ENCODE measurements at places on chromosomes 12 and 14. TPM values are rescaled to one million over a fixed set of nuclear protein-coding genes. Genes with fewer than 3 reads are reported as not detected.

ZDHHC22 gene
- not detected for total RNA-seq

SLC10A1 gene
- total RNA-seq, result not detected

ANO2 gene
- not detected for total RNA-seq

DNA sequence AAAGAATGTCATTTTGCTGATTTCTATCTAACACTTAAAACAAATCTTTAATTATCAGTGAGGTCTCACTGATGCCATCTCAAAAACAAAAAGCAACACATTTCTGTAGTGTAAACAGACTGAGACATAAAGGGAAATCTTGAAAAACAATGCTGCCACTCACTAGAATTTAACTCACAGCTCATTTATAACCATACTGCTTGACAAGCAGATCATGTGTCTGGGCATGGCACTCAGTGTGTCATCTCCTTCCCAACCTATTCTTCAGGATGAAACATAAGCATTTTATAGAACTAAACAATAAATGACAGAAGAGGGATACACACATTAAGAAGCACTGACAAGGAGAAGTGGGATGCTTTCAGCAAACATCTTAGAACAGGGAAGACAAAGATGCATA, 22.4 kb downstream of the ATF7 start:
- H3K36me3 ChIP-seq, result peaks cover 14% of the 10 kb centered on the region
- H3K27me3 ChIP-seq, result no peaks in the 10 kb centered on the region
- H3K4me1 ChIP-seq, result no peaks in the 10 kb centered on the region
- DNase-seq, result no peak
- no peak overlapping the region for H3K27ac ChIP-seq

DNA sequence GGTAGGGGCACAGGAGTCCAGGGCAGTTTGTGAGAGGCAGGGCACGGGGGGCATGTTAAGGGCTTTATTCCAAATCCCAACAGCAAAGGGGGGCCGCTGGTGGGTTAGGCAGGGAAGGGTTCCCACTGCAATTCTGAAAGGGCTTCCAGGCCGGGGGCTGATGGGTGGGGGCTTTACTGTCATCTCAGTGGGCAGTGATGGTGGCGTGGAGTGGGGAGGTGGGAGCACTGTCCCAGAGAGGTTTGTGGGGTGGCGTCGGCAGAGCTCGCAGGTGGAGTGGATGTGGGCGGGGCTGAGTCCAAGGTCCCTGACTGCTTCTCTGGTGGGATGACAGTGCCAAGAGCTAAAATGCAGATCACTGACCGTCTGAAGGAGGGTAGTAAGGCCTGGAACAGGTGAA, 121.6 kb upstream of the EVL start:
- H3K4me1 ChIP-seq, result peaks cover 14% of the 10 kb centered on the region
- no peak overlapping the region for H3K27ac ChIP-seq
- H3K4me3 ChIP-seq, result no peak overlapping the region

DNA sequence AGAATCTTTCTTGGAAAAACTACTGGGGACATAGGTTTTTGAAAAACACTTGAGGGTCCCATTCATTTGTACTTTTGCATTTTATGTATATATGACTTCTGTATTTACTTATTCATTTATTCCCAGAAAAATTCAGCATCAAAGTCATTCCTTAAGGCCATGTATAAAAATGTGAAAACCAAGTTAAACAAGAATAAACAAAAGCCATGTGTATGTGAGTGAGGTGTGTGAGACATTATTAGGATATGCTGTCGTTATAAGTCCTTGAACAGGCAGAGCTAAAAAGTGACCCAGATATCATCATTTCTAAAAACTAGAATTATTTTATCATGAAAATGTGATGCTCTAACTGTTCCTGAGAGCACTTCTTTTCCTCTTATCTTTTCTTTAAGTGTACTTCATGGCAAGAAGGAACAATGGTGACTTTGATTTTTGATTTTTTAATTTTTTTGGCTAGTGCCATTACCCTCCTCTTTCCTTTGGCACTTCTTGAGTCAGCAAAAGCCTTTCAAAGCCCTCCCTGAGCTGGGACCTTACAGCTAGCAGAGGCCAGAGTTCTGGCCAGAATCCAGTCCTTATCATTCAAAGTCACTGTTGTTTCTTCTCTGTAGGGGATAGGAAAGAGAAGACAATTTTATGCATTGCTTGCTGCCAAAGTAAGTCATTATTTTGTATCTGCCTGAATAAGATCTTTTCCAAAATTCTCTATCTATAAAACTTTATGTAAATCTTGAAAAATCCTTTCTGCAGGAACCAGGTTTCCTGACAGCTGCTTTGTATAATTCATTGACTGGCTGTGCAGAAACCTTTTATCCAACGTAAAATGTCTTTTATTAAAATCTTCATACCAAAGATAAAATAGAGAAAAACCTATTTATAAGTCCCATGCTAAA, 419.7 kb upstream of the PRICKLE1 start:
- DNase-seq, result no peak
- H3K27me3 ChIP-seq, result no peaks in the 10 kb centered on the region
- no peaks in the 10 kb centered on the region for H3K36me3 ChIP-seq
- no peak overlapping the region for H3K4me3 ChIP-seq
- H3K27ac ChIP-seq, result no peak overlapping the region

GRCh38 chr14:70558356-70558755, 23.6 kb upstream of the ADAM20 start:
- no peak overlapping the region for H3K4me3 ChIP-seq
- H3K27me3 ChIP-seq, result no peaks in the 10 kb centered on the region
- H3K27ac ChIP-seq, result no peak overlapping the region
- DNase-seq, result no peak
- H3K4me1 ChIP-seq, result no peaks in the 10 kb centered on the region

DNA sequence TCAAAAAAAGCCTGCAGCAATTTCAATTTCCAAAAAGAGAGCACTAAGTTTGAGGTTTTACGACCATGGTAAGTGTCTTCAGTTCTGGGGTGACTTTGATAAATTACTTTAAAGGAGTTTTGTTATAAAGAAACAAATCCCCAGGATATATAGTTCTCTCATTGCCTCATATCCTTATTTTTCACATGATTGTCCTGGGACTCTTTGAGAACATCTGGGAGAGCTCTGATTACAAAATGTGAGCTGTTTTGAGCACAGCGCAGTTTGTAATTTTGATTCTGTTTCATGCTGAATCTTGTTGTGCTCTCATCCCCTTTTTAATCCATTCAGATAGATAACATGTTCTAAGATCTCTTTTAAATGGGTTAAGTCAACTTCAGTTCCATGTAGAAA, 67.7 kb upstream of the DCN start:
- H3K4me3 ChIP-seq, result no peak overlapping the region
- no peaks in the 10 kb centered on the region for H3K4me1 ChIP-seq
- H3K27ac ChIP-seq, result no peak overlapping the region
- DNase-seq, result no peak

GRCh38 chr14:21003788-21004346, 4.8 kb downstream of the SLC39A2 start:
- no peak for DNase-seq
- no peak overlapping the region for H3K4me3 ChIP-seq
- no peaks in the 10 kb centered on the region for H3K36me3 ChIP-seq
- no peaks in the 10 kb centered on the region for H3K27me3 ChIP-seq
- no peak overlapping the region for H3K27ac ChIP-seq

DNA sequence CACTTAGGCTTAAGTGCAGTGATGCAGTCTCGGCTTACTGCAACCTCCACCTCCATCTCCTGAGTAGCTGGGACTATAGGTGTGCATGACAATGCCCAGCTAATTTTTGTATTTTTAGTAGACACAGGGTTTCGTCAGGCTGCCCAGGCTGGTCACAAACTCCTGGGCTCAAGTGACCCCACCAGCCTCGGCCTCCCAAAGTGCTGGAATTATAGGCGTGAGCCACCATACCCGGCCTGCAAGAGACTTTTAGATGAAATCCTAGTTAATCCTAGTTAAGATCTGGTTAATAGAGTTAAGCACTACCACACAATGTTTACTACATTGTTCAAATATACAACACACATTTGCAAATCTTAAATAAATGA, 196.5 kb upstream of the AMIGO2 start:
- H3K36me3 ChIP-seq, result no peaks in the 10 kb centered on the region
- H3K27me3 ChIP-seq, result no peaks in the 10 kb centered on the region
- DNase-seq, result no peak
- peaks cover 22% of the 10 kb centered on the region for H3K4me1 ChIP-seq
- no peak overlapping the region for H3K4me3 ChIP-seq
- H3K27ac ChIP-seq, result peak overlapping the region; percentile 89

GRCh38 chr12:117489671-117490070, 128.2 kb upstream of the NOS1 start:
- no peaks in the 10 kb centered on the region for H3K4me1 ChIP-seq
- no peak overlapping the region for H3K27ac ChIP-seq
- H3K36me3 ChIP-seq, result no peaks in the 10 kb centered on the region
- no peak for DNase-seq
- no peaks in the 10 kb centered on the region for H3K27me3 ChIP-seq
- H3K4me3 ChIP-seq, result no peak overlapping the region

DNA sequence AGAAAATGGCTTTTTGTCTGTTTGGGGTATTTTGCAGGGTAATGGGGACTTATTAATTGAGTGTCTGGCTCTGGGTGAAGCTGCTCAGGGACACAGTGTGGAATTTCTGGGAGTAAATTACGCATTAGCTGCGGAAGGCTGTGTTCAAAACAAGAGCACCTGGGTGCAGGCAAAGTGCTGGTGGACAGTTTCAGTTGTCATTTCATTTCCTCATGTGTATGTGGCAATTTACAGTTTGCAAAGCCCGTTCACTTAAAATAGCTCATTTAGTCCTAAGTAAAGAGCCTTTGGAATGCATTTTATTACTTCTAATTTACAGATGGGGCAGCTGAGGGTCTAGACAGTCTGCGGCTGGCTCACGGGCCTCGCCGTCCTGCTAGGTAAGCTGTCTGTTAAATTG, 546.8 kb downstream of the BCL11B start:
- H3K27ac ChIP-seq, result no peak overlapping the region
- no peaks in the 10 kb centered on the region for H3K27me3 ChIP-seq
- H3K4me3 ChIP-seq, result no peak overlapping the region

DNA sequence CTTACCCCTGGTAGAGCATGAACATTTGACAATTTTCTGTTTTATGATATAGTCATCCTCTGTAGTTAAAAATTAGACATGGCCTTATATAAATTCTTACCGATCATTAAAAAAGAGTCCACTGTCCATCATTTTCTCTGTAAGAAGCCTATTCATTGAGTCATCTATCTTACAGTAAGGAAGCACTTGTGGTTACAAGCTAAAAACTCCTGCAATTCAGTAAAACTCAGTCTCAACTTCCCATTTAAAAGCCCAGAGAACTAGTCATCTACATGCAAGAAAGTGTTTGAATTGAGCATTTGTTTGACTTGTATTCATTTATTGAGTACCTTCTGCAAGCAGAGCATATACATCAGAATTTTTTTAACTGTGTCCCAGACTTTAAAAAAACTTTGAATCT, 63.3 kb downstream of the GTF2A1 start:
- no peak overlapping the region for H3K4me3 ChIP-seq
- no peaks in the 10 kb centered on the region for H3K4me1 ChIP-seq
- H3K36me3 ChIP-seq, result no peaks in the 10 kb centered on the region
- H3K27me3 ChIP-seq, result no peaks in the 10 kb centered on the region

DNA sequence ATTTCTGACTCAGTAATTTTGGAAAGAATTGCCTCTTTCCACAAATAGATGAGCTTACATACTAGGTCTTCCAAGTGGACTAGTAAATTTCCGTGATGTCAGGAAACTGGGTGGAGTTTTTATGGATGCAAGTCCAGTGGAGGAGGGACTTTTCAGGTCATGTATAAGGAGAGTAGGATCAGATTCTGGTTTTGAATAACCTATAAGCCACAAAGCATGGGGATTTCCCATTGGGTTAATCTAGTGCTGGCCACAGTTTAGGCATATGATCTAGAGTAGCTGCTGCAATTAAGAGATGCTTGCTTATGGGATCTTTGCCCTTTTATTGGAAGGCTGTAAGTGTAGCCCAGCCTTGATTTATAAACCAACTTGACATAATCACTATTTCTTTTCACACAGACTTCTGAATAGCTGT, 33.8 kb downstream of the STK38L start:
- H3K27ac ChIP-seq, result no peak overlapping the region
- no peaks in the 10 kb centered on the region for H3K4me1 ChIP-seq
- no peak overlapping the region for H3K4me3 ChIP-seq
